ENCODE measurements at places on chromosomes 6 and 20.

- DNase-seq, result no peak
Measured at GRCh38 chr6:157640746-157641451, 182.1 kb upstream of the SNX9 start.

GRCh38 chr6:132907231-132907630, 92.9 kb downstream of the RPS12 start:
- no peak for DNase-seq

- no peak for DNase-seq
Measured at GRCh38 chr20:8145246-8146168, 13.4 kb downstream of the PLCB1 start.

GRCh38 chr20:32387252-32387651, 29.1 kb downstream of the ASXL1 start:
- no peak for DNase-seq

- DNase-seq, result no peak
Measured at GRCh38 chr6:140401761-140402160, 1027.3 kb upstream of the CITED2 start.

Measured in Karpas-422 (cell line).